Iris pigment epithelial cell (primary cell): ENCODE measurements at places on chromosomes 13 and 19.

GRCh38 chr19:1407528-1408299 lies at the start of gene DAZAP1:
TSS of gene DAZAP1 (plus strand) at chr19:1407586. CDS start at chr19:1407774, 188 bp downstream.
- no peak for DNase-seq

DNA sequence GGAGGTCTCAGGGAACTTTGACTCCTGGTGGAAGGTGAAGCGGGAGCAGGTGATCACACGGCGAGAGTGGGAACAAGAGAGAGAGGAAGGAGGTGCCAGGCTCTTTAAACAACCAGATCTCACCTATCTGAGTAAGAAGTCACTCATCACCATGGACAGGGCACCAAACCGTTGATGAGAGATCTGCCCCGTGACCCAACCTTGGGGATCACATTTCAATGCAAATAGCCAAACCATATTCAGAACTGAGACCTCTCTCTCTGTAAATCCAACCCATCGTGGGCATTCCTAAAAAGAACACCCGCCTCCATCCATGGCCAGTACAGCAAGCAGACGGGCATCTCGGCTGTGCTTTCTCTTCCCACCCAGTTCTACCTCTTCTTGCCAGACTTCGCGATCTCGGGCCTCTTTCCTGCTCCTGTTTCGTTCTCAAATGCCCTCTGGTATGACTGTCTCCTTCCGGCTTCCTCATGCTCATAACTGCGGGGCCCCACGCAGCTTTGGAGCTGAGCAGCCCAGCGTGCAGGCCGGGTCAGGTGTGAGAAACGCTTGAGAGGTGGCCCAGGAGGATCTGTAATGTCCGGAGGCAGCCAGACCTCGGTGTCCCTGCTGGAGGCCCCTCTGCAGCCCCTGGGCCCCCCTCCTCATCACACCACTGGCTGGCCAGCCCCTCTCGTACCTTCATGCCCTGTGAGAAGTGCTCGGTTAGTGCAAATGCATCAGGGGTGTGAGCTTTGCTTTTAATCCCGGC lies 97.0 kb upstream of the GPR183 start:
- no peak for DNase-seq

GRCh38 chr19:16661480-16662034 lies 618 bp downstream of the TMEM38A start:
- DNase-seq = no peak

GRCh38 chr19:38892841-38893240 lies 6.6 kb downstream of the SIRT2 start:
- no peak for DNase-seq

DNA sequence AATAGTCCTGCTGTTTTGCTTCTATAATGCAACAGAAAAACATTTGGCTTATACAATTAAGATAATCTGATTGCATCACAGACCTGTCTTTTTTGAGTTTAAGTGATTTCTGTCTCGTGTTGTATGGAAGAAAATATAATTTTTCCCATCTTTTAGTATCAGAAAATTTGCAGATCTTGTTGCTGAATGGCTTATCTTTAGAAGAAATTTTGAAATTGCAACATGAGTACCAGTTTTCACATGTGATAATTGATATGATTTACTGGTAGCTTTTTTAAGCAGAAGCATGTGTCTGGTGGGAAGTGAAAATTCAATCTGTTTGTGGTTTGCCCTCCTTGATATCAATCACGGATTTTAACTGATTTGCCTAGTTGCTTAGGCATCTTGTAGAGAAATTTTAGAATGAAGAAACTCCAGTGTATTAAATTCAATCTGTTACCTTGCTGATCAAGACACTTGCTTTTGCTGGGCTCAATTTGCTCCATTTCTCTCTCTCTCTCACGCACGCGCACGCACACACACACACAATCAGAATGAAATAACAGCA lies 89.8 kb upstream of the MYCBP2 start:
- DNase-seq = no peak
